ENCODE measurements at places on chromosomes 5 and 9. TPM values are rescaled to one million over a fixed set of nuclear protein-coding genes. Genes with fewer than 3 reads are reported as not detected.

- no peak overlapping the region for H3K27ac ChIP-seq
- H3K4me1 ChIP-seq, result no peaks in the 10 kb centered on the region
- DNase-seq, result no peak
- H3K4me3 ChIP-seq, result no peak overlapping the region
- H3K27me3 ChIP-seq, result no peaks in the 10 kb centered on the region
- H3K36me3 ChIP-seq, result no peaks in the 10 kb centered on the region
Observed at GRCh38 chr5:123718238-123718637, 206.3 kb downstream of the CSNK1G3 start.

Gene TMEM171
- not detected for total RNA-seq

- no peak for DNase-seq
- H3K27me3 ChIP-seq, result no peaks in the 10 kb centered on the region
- H3K4me1 ChIP-seq, result no peaks in the 10 kb centered on the region
- peak overlapping the region; percentile 91 for H3K27ac ChIP-seq
- H3K36me3 ChIP-seq, result peaks cover 14% of the 10 kb centered on the region
Observed at GRCh38 chr9:34125681-34126206, 754 bp downstream of the DCAF12 start.

Gene ITGA2
- total RNA-seq, result 5.4 TPM

Gene IGIP
- total RNA-seq, result 28.6 TPM

GRCh38 chr5:68049053-68049713 is 166.4 kb upstream of the PIK3R1 start:
- no peaks in the 10 kb centered on the region for H3K27me3 ChIP-seq
- H3K4me1 ChIP-seq, result peaks cover under 1% of the 10 kb centered on the region
- no peak overlapping the region for H3K27ac ChIP-seq

Gene PTGER4
- total RNA-seq, result 70.7 TPM

DNA sequence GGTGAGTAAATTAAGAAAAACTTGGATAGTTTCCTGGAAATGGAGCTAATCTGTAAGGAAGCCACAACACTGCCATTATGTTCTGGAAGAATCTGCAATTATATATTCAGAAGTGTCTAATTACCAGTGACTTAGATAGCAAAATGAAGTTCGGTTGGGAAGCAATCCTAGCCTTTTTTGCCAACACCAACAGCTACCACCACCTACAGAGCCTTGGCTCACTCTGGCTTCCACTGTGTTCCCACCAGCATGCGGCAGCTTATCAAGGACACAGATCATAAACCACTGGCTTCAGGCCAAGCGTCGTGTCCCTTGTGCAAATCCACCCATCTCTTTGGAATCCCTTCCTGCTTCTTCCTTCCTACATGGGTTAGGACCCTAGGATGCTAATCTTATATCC is 118.0 kb upstream of the PCA3 start:
- H3K4me1 ChIP-seq, result no peaks in the 10 kb centered on the region
- DNase-seq, result no peak
- H3K27ac ChIP-seq, result no peak overlapping the region
- H3K27me3 ChIP-seq, result no peaks in the 10 kb centered on the region

DNA sequence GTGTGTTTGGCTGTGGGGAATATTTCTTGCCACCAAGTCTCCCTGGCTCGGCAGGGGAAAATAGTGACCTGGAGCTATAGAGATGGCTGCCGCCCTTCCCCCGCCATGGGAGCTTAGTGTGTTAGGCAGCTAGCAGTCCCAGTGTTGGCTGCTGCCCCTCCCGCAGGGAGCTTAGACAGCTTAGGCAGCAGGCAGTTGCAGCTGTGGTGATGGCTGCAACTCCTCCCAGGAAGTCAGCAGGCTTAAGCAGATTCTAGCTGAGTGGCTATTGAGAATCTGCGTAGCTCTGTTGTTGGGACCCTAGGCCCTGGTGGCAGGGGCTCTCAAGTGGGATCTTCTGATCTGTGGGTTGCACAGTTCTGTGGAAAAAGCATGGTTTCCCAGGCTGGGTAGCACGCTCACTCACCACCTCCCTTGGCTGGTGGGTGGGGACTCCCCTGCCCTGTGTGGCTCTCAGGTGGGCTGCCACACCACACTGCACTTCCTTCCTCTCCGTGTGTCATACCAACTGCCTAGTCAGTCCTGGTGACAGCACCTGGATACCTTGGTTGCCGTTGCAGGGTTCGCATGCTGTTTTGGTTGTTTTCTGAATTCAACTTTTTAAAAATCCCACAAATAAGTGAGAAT is 9.3 kb downstream of the OR1N2 start:
- no peaks in the 10 kb centered on the region for H3K27me3 ChIP-seq
- no peak overlapping the region for H3K4me3 ChIP-seq
- DNase-seq, result no peak
- no peaks in the 10 kb centered on the region for H3K4me1 ChIP-seq
- no peak overlapping the region for H3K27ac ChIP-seq

Gene FLT4
- total RNA-seq, result 4.6 TPM

Gene CENPK
- total RNA-seq, result 2.8 TPM

Gene PRRT1B
- not detected for total RNA-seq

DNA sequence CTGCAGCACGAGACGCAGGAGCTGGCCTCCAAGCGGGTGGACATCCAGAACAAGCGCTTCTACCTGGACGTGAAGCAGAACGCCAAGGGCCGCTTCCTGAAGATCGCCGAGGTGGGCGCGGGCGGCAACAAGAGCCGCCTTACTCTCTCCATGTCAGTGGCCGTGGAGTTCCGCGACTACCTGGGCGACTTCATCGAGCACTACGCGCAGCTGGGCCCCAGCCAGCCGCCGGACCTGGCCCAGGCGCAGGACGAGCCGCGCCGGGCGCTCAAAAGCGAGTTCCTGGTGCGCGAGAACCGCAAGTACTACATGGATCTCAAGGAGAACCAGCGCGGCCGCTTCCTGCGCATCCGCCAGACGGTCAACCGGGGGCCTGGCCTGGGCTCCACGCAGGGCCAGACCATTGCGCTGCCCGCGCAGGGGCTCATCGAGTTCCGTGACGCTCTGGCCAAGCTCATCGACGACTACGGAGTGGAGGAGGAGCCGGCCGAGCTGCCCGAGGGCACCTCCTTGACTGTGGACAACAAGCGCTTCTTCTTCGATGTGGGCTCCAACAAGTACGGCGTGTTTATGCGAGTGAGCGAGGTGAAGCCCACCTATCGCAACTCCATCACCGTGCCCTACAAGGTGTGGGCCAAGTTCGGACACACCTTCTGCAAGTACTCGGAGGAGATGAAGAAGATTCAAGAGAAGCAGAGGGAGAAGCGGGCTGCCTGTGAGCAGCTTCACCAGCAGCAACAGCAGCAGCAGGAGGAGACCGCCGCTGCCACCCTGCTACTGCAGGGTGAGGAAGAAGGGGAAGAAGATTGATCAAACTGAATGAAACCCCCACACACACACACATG is 654 bp downstream of the PURA start:
- H3K27ac ChIP-seq, result peak overlapping the region; percentile 85
- no peaks in the 10 kb centered on the region for H3K36me3 ChIP-seq
- H3K4me1 ChIP-seq, result peaks cover 47% of the 10 kb centered on the region
- peak; percentile 18 for DNase-seq
- no peaks in the 10 kb centered on the region for H3K27me3 ChIP-seq

DNA sequence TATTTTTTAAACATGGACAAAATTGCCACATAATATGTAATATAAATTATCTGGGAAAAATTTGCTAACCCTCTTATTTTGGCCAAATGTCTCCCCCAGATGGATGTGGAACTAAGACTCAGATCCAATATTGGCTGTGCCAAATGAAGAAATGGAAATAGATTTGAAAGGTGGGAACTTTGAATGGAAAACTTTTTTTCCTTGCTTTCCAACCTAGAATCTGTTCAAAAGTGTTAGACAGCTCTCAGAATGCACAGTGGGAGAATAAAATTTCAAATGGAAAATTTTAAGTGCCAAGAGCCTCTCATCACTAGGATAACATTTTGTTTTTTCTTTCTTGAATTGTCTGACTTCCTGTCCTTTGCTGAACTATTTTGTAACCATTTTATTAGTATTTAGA is 142.6 kb upstream of the GAS1 start:
- H3K36me3 ChIP-seq, result no peaks in the 10 kb centered on the region
- no peaks in the 10 kb centered on the region for H3K27me3 ChIP-seq
- DNase-seq, result no peak
- no peaks in the 10 kb centered on the region for H3K4me1 ChIP-seq
- H3K4me3 ChIP-seq, result no peak overlapping the region

Gene RAB3C
- 1.1 TPM for total RNA-seq

DNA sequence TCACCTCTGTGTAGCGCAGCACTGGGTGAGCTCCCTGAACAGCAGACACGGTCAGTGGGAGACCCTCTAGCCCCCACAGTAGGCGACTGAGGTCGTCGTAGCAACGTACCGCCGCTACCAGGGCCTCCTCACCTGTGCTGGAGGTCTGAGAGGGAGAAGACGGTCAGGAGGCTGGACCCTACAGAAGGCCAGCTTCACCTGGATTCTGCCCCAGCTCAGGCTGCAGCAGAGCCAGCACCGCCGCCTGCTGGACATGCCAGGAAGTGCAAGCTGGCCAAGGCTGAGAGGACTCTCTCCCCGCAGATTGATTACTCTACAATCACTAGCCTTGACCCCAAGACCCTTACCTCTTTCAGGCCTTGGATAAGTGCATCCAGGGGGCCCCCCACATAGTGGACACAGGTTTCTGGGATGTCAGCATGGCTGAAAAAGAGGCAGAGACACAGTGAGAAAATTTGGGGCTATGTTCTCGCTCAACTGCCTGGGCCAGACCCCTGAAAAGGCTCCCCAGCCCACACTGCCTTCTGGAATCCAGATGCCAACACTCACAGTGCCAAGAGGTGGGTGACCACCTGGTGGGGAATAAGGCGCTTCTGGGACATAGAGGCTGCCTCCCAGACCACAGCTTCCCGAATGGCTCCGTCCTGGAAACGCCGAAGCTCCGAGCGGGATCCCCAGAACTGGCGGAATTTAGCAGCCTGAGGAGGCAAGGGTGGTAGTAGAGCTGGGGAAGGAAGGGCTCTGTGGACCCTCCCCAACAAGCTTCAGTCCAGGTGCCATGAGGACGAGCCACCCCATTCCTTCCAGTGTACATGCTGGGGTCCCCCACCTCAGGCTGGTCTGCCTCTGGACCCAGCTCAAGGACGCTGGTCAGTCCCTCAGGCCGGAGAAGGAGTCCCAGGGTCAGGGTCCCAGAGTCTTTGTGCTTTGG is 6.9 kb downstream of the NOL6 start:
- H3K4me3 ChIP-seq, result no peak overlapping the region
- H3K4me1 ChIP-seq, result peaks cover 2% of the 10 kb centered on the region
- peak; percentile 50 for DNase-seq
- no peak overlapping the region for H3K27ac ChIP-seq
- no peaks in the 10 kb centered on the region for H3K27me3 ChIP-seq
- H3K36me3 ChIP-seq, result peaks cover 100% of the 10 kb centered on the region

DNA sequence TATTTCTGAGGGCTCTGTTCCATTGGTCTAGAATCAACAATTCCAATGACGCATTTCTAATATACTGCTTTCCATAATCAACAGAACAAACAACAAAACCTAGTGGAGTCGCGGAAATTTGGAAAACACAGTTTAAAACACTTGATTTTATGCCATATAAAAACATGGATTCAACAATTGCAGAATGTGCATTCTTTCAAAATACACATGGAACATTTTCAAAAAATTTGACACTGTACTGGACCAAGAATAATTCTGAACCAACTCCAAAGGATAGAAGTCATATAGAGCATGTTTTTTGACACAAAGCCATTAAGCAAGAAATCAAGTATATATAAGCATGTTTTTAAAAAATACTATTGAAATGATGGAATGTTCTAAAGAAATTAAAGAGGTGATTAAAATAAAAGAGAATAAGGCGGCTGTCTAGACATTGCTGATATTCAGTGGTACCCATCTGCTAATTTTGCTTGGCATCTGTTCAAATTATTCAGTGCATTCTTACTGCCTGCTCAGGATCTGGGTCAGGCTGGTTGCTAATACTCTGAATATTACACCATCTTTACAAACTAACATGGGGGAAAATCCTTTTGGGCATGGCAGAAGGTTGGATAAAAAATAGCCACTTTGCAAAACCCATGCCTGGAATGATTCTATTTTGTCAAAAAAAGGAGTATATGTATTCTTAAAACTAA is 221.3 kb downstream of the NPR3 start:
- no peak for DNase-seq
- no peak overlapping the region for H3K4me3 ChIP-seq
- H3K27ac ChIP-seq, result no peak overlapping the region
- H3K4me1 ChIP-seq, result no peaks in the 10 kb centered on the region
- H3K27me3 ChIP-seq, result no peaks in the 10 kb centered on the region

Gene DRD1
- total RNA-seq, result not detected

Gene UBE2QL1
- 1.0 TPM for total RNA-seq

Gene IFNB1
- not detected for total RNA-seq
